Astrocyte of the spinal cord (primary cell): ENCODE measurements at places on chromosomes 1 and 21.
A peak's percentile ranks its signal among the peaks of the same experiment; 100 is the strongest.

GRCh38 chr1:23561076-23561812 is 1.9 kb upstream of the ID3 start:
- no peak for DNase-seq

GRCh38 chr1:218965821-218966220 is 207.9 kb upstream of the LYPLAL1 start:
- DNase-seq = no peak

DNA sequence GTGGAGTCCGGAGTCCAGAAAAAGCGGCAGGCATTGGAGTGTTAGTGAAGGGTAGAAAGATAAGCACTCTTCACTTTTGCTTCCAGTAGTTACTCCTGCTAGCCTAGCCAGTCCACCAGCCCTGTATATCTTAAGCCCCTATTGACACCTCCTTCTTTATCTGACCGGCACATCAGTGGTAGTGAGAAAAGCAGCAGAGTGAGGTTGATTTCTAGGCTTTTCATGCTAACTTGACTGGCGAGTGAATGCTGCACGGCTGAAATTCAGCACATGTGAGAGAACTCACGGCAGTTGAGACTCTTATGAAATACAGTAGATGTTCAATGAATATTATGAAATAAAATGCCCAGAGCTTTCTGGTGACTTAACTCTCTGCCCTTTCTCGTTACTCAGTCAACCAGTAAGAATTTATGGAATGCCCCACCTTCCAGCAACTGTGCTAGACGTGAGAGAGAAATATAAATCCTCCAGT is 128.2 kb downstream of the CACHD1 start:
- peak; percentile 51 for DNase-seq

- DNase-seq = peak; percentile 56
Measured at GRCh38 chr1:24199291-24199900, 12.3 kb upstream of the IFNLR1 start.
